ENCODE measurements at places on chromosomes 11 and 22.

DNA sequence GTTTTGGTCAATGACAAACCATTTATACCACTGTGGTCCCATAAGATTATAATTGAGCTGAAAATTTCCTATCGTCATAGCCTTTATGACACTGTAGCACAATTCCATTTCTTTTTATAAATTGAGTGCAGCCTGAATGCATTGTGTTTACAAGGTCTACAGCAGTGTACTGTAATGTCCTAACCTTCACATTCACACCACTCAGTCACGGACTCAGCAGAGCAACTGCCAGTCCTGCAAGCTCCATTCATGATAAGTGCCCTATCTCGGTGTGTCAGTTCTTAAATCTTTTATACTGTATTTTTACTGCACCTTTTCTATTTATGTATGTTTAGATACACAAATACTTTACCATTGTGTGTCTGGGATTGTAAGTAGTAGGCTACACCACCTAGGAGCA is 55.2 kb upstream of the SLC25A18 start:
- DNase-seq: no peak

DNA sequence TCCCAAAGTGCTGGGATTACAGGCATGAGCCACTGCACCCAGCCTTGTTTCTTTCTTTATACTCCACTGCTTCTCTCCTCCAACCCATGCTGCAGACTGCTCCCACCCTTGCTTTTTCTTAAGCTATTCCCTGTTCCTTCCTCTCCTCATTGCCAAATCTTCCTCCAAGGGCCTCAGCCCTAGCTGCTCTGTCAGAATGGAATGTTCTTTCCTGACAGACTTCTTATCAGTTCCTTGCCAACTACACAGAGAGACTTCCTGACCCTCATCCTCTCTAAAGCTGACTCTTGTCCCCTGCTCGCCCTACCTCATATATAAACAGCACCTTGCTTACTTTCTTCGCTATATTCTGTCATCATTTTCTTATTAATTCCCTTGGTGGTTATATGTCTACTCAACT is 16.9 kb upstream of the PIK3C2A start:
- no peak for DNase-seq

DNA sequence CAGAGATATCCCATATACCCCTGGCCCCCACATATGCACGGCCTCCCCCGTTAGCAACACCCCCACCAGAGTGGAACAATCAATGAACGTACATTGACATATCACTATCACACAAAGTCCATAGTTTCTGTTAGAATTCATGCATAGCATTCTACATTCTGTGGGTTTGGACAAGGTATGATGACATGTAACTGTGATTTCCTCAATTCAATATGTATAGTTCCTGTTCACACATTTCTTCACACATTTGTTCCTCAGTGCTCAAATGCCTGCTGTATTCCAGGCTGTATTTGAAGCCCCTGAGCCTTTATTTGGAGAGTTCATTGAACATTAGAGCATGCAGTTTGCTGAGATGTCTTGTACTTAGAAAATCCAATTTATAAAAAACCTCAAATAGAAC is 69.9 kb downstream of the PTPRJ start:
- no peak for DNase-seq

DNA sequence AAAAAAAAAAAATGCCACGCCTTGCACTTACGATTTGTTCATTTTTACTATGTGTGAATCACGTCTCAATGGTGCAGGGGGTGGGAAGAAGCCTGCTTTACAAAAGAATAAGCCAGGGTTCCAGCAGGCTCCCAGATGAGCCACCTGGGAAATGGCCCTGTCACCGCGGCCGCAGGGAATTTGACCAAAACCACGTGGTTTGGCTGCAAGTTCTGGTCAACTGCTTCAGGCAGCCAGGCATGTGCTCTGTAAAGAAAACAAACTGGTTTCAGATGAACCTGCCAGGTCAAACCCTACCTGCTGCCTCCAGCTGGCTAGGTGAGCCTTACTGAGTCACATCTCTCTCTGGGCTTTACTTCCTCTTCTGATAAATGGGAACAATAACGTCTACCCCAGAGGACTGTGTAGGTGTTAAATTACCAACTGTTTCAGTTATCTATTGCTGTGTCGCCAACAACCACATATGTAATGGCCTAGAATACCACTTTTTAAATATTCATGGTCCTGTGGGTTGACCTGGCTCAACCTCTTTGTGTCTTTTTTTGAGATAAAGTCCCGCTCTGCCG is 30.5 kb upstream of the GCAT start:
- no peak for DNase-seq

DNA sequence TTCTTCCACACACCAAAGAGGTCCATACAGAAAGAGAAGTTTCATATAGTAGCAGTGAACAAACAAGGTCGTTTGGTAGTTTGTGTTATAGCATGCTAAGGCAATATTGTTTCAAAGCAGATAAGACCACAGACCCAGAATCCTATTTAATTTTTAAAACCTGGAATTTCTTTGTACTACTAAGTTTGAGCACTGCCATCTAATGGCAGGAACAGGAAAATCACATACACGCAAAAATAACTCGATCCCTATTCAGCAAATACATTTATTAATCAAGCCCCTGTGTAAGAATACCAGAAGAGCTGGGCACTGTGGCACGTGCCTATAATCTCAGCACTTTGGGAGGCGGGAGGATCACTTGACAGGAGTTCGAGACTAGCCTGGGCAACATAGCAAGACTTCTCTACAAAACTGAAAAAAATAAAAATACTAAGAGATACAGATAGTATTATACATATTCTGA is 2.9 kb upstream of the BTBD10 start:
- DNase-seq: no peak

DNA sequence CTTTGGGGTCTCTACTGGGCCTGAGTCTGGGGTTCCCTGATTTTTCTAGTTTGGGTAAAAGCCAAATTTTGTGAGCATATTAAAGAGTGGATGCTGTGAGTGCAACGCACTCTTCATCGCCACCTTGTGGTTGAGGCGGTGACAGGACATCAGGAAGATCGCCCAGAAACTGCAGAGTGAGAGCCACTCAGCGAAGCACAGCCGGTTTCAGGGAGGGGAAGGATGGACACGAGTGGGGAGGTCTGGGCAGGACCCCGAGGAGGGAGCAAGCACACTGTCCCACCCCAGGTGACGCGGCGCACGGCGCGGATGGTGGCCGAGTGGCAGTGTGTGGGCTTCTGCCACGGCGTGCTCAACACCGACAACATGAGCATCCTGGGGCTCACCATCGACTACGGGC is 9.1 kb downstream of the SELENOO start:
- peak; percentile 70 for DNase-seq

- DNase-seq: no peak
Observed at GRCh38 chr11:129346916-129347315, 28.7 kb upstream of the BARX2 start.

DNA sequence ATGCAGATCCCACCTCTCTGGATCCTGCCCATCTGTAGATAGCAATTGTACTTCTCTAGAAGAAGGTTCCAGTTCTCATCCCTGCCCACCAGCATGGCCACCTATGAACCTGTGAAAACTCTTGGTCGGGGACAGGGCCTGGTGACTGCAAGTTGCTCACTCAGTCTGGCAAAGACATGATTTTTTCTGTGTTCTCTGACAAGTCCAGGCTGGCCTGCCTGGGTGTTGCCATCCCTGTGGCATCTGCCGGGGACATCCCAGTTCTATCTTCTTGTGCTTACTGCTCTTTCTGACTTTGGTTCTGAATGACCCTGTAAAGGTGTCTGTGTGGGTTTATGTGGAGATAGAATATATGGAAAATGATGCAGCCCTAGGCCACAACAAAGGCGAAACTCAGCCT is 545.8 kb downstream of the INSC start:
- DNase-seq: no peak

DNA sequence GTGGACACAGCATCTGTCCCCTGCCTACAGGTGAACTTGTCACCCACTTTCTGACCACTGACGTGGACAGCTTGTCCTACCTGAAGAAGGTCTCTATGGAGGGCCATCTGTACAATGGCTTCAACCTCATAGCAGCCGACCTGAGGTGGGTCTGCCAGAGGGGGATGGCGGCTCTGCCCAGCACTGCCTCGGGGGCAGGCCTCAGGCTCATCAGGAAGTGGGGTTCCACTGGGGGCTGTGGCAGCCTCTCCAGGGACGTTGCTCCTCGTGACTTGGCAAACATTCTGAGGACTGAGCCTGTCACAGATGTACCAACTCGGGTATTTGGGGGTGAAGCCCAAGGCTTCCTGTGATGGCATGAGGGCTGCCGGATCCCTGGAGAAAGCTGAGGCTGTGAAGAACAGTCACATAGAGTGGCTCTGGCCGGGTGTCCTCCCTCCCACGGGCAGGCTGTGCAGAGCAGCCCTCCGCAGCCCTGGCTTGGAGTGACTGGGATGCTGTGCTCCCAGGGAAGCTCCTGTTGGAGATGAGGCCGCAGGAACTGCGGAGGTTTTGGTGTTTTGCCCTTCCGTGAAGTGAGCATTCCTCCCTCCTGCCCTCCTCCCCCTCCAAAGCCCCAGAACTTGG is 26.5 kb upstream of the DGCR8 start:
- DNase-seq: no peak

DNA sequence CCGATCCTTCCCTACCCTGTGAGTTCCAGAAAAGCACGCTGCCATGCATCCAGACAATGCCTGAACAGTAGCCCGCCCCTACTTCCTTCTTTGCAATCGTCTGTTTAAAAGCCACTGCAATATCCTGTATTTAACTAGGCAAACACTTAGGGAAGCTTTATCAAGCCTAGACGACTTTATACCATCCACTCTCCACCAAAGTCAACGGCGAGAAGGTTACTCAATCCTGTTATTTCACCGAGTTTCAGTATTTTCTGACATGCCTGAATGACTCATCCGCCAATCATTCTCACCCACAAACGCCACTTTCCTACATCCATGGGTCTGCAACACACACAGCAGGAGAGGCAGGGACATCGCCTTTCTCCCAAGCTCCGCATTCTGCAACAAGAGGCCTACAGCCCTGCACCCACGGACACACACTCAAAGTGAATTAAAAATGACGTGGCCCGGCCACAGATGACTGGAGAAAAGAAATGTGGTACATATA is 9.3 kb downstream of the CELSR1 start:
- DNase-seq: no peak

GRCh38 chr11:44754876-44755555 is 28.3 kb downstream of the TSPAN18 start:
- DNase-seq: no peak

DNA sequence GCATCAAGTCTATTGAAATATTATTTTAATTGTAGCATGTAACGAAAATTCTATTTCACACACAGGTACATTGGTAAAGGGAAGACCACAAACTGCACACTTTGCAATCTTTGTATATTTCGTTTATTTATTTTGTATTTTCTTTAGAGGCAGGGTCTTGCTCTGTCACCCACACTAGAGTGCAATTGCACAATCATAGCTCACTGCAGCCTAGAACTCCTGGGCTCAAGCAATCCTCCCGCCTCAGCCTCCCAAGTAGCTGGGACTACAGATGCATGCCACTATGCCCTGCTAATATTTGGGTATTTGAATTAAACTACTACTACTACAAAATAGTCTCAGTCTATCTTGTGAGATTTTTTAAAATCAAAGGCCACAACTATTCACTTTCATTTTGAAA is 42.7 kb downstream of the GAB2 start:
- DNase-seq: no peak

GRCh38 chr11:11177156-11177808 is 175.8 kb downstream of the CSNK2A3 start:
- DNase-seq: no peak

DNA sequence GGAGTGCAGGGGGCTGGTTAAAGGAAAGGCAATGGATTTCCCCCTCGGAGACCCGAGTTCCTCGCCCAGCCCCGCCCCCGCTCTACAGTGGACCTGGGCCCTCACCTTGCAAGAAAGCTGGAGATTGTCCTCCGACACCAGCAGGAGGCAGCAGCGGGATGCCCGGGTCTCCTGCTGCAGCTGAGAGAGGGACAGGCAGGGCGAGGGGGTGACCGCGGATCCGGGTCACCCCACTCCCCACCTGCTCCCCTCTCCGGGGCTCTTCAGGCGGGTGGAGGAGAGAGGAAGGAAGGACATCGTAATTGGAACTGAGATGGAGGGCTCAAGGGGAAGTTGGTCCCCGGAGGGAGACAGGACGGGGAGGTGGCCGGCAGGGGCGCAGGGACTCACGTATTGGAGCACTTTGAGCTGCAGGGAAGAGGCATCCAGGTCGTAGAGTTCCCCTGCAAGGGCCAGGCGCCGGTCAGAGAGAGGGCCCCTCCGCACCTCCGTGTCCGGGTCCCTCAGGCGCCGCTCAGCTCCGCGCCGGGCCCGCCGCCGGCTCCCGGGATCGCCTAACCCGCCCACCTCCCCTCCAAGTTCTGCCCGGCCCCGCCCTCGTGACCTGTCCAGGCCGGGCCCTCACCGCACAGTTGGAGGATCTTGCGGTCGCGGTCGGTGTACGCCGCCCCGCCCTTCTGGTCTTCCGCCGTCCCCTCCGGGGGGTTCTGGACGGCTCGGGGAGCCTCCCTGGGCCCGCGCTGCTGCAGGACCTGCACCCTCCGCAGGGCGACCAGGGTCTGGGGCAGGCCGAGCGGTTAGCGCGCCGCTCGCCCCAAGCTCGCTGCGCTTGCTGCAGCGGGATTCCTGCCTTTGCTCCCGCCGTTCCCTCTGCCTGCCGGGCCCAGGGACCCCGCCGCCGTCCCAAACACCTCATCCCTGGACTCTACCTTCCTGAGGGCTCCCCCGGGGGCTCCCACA is 84.1 kb downstream of the PDE2A start:
- DNase-seq: no peak

All from hematopoietic multipotent progenitor cell treated with erythropoietin and hydrocortisone succinate and interleukin-3 and kit ligand, for 15 days (in vitro differentiated cells).